ENCODE measurements at places on chromosomes 11 and 22. TPM values are rescaled to one million over a fixed set of nuclear protein-coding genes. Genes with fewer than 3 reads are reported as not detected.
A peak's percentile ranks its signal among the peaks of the same experiment; 100 is the strongest.

The OR8D1 gene
- not detected for total RNA-seq

The TEX54 gene
- not detected for total RNA-seq

The MYBPC3 gene
- total RNA-seq, result not detected

The LRRC32 gene
- 0.15 TPM for total RNA-seq

The LRRC55 gene
- not detected for total RNA-seq

The CHADL gene
- total RNA-seq, result 0.33 TPM

DNA sequence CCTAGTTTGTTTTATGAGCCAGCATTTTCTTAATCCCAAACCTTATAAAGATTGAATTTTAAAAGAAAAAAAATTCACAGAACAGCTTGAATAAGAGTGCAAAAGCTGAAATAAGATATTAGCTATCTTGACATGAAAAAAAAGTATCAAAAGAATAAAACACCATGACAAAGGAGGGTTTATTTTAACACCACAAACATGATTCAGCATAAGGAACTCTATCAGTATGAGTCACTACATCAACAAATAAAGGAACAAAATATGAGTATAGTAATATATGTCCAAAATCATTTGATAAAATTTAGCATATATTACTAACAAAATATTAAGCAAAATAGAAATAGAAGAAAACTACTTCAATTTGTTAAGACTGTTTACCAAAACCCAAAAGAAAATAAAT, 9.6 kb upstream of the LMO1 start:
- DNase-seq, result no peak

- no peak for DNase-seq
These were observed 20.1 kb upstream of the EIF3D start for GRCh38 chr22:36549033-36549432.

GRCh38 chr11:105144887-105145286, 5.3 kb upstream of the CARD18 start:
- peak; percentile 62 for DNase-seq

GRCh38 chr11:78526497-78527146, 48.0 kb downstream of the NARS2 start:
- no peak for DNase-seq

DNA sequence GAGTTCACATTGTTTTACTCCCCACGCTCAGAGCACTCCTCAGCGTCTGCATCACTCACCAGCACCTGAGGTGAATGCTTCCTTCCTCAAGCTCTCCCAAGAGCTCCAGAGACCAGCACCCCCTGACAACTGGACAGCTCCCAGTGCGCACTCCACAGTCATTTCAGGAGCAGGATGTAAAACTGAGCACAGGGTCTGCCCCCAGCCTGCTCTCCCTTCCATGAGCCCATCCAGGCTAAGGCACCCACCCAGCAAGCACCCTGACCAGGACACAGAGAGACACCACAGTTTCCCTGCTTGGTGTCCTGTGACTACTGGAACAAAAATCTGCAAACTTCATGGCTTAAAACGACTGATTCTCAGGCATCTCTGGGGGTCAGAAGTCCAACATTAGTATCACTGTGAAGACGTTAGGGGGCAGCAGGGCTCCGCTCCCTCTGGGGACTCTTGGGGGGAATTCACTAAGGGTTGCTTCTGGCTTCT, 3.3 kb downstream of the SCGB1D2 start:
- DNase-seq, result no peak

- DNase-seq, result no peak
These were observed 904 bp upstream of the OPCML start for GRCh38 chr11:133533205-133533604.

GRCh38 chr11:78795621-78796261, 221.1 kb upstream of the NARS2 start:
- DNase-seq, result no peak

- DNase-seq, result no peak
These were observed 11.9 kb downstream of the RIC3 start for GRCh38 chr11:8156877-8157276.

- no peak for DNase-seq
These were observed 109.5 kb downstream of the DBX1 start for GRCh38 chr11:20050551-20051333.

DNA sequence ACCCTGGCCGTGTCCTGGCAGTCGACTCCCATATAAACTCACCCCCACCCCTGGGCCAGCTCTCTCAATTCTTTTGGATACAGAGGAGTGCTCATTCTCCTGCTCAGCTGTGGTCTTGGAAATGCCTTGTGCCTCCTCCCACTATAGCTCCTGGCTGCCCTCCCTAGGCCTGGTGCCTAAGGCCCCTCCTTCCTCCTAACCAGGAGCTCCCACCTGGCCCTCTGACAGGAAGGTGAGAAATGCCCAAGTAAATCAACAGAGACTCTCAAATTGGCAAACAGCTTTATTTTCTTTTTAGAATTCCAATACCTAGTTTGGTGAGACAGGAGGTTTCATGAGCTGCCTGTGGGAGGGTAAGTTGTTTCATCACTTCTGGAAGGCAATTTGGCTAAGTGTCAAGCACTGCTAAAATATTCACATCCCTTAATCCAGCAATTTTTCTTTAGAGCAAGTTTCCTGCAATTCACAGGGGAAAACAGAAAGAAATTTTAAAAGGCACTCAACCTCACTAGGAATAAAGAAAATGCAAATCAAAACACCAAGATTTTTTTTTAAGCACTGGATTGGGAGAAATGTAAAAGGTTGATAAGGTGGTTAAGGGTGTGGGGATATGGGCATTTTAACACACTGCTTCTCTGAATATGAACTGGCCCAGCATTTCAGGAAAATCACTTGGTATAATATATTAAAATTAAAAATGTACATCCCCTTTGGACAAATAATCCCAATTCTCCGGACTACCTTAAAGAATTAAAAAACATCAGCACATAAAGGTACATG, 209.7 kb upstream of the ARHGAP20 start:
- DNase-seq, result no peak

DNA sequence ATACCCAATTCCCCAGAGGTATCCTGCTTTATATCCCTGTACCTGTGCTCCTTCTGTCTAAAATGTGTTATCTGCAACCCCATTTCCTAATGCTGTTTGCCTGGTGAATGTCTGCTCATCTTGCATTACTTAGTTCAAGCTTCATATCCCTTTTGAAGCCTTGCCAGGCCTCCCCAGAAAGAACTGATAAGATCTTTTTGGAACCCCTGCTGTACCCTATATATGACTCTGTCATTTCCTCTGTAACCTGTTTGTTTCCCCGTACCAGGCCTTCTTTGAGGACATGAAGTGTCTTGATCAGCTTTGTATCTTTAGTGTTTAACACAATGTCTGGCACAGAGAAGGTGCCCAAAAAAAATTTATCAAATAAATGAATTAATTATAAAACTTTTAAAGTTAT, 77.6 kb downstream of the LIF start:
- no peak for DNase-seq

DNA sequence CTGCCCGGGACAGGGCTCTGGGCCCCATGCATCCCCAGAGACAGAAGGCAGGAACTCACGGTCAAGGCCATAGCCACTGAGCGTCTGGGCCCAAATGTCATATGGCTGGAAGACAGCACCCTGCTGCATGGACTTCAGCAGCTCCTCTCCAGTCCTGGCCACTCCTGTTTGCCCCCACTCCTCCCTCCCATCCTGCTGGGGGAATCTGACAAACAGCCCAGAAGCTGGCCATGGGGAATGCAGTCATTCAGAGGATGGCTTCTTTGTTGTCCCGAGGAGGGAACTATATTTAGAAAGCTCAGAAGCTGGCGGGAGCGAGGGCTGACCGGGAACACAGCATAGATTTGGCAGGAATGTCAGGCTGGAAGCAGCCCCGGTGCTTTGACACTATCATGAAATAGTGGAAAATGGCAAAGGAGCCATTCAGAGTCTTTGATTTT, 35.0 kb downstream of the DKK3 start:
- no peak for DNase-seq

DNA sequence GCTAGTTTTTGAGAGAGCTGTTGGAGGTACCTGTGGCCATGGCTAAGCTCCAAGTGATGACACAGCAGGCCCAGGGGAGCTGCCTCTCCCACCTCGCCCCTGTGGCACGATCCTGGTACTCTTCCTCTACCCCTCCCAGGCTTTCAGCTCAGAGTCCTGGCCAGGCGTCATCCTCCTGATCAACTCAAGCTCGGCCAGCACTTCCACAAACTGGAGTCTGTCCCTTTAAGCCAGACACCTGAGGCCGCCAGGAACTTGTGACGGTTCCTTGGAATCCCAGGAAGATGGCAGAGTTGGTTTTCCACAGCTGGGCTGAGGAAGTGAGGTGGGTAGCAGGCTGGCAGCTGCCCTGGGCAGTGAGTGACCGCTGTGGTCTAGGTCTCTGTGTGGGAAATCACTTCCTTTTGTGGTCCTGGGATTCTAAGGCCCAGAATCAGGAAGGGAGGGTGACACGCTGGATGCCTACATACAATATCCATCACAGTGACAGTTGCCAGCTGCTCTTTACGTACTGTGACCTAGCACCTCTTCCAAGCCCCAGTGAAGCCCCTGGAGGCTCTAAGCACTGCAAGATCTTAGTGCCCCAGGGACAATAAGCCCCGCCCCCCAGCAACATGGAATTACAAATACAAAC, 3.2 kb upstream of the CST6 start:
- DNase-seq, result no peak

DNA sequence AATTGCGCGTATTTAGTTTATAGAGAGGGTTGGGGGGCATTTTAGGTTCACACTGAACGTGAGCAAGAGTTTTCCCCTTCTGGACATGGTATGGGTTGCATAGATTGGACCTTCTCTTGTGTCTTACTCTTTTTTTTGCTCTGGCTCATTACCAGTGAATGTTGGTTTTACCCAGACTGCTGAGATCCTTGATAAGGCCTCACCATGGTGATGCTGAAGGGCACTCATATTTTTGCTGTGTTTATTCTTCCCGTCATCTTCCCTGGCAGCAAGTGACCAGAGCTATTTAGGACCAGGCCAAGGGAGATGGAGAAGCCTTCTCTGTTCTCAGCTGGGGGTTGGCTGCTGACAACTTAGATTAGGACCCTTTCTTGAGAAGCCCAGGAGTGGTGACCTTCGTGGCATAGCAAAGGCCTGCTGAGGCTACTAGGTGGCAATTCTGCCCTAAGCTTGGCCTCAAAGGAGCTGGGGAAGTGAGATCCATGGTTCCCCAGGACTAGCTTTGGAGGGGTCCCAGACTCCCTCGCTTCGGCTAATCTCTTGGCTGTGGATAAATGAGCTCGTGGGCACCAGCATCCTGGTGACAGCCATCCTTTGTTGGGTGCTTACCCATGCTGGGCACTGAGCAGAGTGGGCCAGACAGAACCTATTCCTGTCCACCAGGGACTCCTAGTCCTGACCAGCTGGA, 47.3 kb downstream of the GRIK4 start:
- DNase-seq, result no peak

GRCh38 chr11:7967826-7968225, 2.6 kb upstream of the NLRP10 start:
- no peak for DNase-seq

GRCh38 chr11:60777572-60777971, 7.6 kb upstream of the MS4A10 start:
- no peak for DNase-seq

DNA sequence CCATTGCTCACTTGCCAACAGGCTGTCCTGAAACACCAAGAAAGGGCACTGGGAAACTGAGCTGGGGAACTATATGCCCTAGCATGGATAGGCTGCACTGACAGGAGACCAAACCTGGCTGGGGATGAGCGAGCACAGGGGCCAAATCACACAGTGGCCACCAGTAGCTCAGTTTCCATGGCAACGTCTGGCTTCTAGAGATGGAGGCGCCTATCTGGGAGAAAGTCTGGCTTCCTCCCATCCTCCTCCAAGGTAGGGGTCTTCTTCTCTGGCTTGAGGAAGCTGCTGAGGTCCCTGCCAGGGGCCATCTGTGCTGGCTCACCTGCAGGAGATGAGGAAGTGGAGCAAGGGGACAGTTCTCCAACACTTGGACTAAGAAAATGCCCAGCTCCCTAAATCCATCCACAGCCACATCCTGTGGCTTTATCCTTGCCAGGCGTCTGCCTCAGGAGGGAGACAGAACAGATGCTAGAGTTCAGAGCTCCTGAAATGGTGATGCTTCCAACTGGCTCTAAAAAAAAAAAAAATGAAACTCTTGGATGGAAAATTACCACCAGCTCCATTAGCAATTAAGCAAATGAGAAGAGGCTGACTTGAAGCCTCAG, 48.3 kb downstream of the SYT13 start:
- no peak for DNase-seq

DNA sequence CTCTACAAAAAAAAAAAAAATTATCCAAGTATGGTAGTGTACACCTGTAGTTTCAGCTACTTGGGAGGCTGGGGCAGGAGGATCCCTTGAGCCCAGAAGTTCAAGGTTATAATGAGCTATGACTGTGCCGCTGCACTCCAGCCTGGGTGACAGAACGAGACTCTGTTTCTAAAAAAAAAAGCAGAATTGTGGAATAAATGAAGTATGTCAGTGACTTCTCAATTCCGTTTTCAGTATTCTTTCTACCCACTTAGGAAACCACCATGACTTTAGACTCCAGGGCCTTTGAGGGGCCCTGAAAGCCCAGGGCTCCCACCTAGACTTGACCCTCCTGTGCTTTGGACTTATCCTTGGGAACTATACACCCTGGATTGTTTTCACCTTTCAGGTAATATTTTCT, 6.5 kb upstream of the NUP160 start:
- DNase-seq, result no peak

- DNase-seq, result no peak
These were observed 590.5 kb downstream of the ETS1 start for GRCh38 chr11:127996825-127997224.

DNA sequence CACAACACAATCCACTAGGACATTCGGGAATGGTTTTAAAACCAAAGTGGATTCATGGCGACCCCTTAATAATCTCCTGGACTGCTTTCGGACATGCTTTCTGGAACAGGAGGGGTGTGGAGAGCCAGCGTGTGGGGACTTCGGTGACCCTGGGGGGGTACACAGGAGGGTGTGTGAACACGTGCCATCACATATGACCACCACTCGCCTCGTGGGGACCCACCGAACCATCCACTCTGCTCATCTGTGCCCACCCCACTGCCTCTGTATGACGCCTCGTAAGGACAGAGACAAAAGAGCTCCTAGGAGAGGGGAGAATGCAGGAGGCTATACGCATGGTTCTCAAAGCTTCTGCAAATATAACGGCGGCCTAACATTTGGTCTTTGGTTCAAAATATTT, 8.9 kb downstream of the LTO1 start:
- DNase-seq, result no peak

DNA sequence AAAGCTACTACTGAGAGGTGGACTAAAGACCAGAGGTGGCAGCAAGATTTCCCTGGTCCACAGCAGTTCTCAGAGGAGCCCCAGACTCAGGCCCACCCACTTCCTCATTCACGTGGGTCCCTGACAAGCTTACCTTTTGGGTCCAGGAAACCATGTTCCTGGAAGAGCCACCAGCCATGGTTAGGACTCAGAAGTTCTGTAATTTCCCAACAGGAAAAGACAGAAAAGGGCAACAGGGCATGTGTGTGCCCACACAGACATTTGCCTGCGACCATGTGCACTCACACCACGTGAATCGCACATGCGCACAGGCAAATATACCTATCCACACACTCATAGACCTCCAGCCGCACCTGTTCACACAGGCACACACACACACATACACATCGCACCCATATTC, 42.9 kb downstream of the LRRC32 start:
- DNase-seq, result no peak

- no peak for DNase-seq
These were observed 1.6 kb upstream of the TH start for GRCh38 chr11:2173150-2173693.

GRCh38 chr11:78212586-78213371, 24.1 kb downstream of the USP35 start:
- no peak for DNase-seq

Data from Panc1 (cell line).